ENCODE measurements at places on chromosomes 3 and 15.

DNA sequence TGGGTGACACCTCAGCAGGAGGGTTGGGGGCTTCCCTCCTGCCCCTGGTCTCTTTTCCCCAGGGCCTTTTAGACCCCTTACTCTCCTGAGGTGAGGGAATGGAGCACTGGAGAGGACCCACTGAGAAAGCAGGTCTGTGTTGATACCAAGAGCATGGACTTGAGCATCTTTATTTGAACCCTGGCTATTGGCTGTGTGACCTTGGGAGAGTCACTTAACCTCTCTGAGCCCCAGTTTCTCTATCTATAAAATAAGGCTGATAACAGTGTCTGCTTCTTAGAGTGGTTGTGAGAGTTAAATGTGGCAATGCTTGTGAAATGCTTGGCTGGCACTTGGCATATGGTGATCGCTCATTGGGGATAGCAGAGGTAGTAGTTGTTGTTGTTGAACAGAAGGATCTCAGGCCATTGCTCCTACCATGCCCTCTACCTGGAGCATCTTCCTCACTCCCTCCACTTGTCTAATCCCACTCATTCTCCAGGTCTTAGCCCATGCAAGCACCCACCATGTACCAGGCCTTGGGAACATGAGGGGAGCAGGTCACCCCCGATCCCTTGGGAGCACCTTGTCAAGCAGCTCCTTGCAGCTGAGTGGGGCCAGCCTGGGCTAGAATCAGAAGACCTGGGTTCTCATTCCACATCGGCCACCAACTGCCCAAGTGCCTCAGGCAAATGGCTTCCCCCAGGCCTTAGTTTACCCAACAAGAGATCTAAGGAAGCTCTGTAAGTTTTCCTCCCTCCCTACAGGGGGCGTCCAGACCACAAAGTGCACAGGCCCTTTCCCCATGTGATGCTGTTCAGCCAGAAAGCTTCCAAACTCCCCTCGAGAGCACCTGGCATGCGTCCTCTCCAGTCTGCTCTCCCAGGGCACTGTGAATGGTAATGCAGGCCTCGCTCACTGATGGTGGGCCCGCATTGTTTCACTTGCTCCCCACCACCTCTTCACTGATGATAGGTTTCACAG, 96.7 kb downstream of the LSM3 start:
- DNase-seq: peak; percentile 69

GRCh38 chr15:30043211-30043655, 39.5 kb upstream of the GOLGA8J start:
- DNase-seq: no peak

- no peak for DNase-seq
Observed at GRCh38 chr3:115999613-116000012, 376.3 kb downstream of the GAP43 start.

DNA sequence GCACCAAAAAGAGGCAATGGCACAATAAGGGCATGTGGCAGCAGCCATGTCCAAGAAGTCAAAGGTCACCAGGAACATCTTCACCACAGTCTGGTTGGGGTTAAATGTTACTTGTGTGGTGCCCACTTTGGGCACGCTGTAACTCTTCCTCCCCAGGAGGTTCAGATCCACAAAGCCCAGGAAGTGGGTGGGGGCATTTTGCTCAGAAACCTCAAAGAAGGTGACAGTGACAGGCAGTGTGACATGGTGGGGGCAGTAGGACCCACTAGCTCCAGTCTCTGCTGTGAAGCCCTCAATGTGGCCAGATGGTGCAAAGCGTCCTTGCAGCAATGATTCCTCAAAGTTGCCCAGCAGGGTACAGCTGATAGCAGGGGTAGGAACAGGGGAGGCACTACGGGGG, 5.8 kb downstream of the ZNF80 start:
- DNase-seq: no peak

DNA sequence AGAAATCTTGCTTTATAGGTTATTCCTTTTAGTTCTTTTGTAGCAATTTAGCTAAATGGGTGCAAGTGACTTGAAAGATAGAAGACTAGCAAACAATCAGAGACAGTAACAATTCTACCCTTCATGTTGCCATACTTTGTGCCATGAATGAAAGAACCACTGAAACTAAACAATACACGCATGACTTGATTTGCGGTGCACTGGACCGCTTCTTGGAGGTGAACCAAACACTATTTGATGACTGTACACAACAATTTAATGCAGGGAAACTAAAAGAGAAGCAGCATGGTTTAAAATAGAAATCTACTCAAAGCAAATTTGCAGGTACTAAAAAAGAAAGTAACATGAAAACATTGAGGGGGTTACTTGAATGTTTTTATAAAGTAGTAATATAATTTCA, 331.0 kb upstream of the RARB start:
- peak; percentile 15 for DNase-seq

DNA sequence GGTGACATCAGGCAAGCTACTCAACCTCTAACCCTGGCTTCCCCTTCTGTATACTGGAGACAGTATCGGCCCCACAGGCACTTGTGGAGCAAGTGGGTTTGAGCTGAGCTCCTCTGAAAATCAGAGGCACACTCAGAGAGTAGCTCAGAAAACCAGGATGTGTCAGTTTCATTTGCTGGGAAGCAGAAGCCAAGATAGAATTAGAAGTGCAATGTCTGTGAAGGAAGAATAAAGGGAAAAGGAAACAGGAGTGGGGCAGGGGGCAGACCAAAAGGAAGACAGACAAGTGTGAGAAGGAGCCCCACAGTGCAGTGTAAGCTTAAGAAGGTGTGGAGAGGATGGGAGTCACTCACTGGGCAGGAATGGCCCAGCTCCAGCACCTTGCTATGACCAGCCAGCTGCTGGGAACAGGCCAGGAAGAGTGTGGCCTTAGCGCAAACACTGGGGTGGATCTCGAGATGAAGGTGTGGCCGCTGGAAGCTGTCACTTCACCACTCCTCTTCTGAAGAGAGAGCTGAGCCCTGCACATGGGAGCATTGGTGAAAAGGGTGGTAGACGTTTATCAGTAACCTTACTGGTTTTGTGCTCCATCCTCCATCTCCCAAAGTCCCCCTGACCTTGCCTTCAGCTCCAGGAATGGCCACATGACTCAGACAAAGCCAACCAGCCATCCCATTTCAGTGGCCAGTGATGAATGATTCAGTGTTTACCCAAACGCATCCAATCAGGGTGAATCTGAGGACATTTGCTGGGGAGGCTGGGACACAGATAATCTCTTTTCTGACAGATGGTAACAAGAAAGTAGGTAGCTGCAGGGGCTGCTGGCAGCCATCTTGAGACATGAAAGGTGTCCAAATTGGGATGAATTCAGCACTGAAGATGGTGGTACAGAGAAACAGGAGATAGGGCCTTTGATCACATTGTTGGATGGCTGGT, 108.4 kb downstream of the SHQ1 start:
- no peak for DNase-seq

DNA sequence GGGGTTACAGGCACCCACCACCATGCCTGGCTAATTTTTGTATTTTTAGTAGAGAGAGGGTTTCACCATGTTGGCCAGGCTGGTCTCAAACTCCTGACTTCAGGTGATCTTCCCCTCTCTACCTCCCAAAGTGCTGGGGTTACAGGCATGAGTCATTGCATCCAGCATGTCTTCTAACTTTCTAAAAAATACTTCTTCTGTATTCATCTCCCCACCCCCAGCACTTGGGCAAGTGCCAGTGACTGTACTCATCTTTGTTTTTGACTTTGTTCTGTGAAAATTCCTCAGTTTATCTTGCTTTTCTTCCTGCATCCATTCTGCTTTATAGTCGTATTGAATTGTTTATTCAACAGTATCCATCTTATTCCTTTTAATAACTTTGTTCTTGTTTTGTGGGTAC, 47.6 kb downstream of the ARIH1 start:
- no peak for DNase-seq

GRCh38 chr3:112119962-112120836, 12.8 kb downstream of the GCSAM start:
- DNase-seq: peak; percentile 86

DNA sequence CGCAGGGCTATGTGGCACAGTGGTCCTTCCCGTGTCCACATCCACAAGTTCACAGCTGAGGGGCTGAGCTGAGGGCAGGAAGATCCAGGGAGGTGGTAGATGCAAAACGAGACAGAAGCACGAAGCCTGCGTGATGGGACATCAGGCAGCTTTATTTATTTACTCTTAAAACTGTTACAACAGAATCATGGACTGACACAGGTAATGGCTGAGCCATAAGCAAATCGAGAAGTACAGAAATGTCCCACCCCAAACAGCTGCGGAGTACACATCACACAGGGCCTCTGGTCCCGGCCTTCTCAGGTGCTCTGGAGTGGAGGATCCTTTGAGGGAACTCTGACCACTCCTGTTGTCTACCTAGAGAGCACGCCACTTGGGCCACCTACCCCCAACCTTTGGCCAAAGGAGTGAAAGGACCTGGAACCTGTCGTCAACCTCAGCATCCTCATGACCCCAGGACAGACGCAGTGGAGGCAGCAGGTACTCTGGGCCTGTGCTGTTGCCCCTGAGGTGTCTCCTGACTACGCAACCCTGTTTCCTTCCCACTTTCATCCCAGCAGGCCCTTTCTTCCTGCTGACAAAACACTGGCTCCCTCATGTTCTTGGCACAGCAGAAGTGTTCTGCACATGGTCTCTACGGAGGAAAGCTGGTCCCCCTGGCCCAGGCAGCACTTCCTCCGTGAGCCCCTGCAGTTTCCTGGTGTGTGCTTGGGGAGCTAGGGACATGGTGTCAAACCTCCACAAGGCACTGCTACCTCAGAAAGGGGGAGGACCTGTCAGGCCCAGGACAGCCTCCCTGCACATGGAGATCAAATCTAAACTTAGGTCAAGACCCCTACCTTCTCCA, 47.8 kb downstream of the DHX30 start:
- DNase-seq: no peak

- no peak for DNase-seq
Observed at GRCh38 chr3:150868282-150868681, 37.0 kb downstream of the MINDY4B start.

- no peak for DNase-seq
Observed at GRCh38 chr3:176352716-176353334, 844.5 kb downstream of the TBL1XR1 start.

GRCh38 chr15:52100807-52101442, 11.7 kb downstream of the BCL2L10 start:
- no peak for DNase-seq

GRCh38 chr15:39140060-39140604, 440.7 kb upstream of the THBS1 start:
- DNase-seq: no peak

DNA sequence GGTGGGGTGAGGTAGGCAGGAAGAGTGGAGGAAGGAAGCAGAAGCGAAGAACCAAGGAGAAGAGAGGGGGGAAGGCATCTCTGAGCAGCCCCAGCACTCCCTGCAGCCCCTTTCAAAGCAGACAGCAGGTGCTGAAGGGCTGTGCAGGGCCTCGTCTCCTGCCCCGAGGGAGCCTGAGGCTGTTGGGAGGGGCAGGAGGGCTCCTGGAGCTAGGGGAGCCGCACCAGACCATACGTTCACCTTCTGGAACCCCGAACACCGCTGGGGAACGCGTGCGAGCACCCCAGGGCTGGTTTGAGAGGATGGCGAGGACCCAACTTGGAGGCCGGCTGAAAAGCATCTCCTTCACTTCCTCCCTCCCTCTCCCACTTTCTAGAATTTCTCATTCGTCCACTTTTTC, 259.8 kb downstream of the FAM43A start:
- DNase-seq: no peak

DNA sequence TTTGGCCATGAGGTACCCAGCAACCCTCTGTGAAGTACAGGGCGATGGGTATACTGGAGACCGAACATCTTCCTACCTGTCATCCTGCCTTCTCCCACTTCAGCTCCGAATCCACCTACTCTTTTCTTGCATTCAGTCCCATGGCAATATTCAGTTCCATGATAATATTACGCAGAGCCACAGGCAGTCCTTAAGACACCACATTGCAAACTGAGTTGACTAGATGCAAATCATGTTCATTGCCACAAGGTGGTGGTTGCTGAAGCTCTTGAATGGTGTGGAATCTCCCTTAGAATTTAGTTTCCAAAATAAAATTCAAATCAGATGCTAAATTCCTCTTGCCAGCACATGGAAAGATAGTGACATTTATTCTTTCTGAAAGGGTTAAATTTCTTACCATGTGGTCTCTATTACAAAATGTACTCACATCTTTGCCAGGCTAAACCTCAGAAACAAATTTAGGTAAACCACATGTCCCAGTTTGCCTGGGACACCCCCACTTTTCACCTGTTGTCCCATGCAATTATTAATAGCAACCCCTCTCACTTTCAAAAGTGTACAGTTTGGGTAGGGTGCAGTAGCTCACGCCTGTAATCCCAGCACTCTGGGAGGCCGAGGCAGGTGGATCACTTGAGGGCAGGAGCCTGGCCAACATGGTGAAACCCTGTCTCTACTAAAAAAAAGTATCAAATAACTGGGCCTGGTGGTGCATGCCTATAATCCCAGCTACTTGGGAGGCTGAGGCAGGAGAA, 1.7 kb upstream of the NME9 start:
- DNase-seq: peak; percentile 7

DNA sequence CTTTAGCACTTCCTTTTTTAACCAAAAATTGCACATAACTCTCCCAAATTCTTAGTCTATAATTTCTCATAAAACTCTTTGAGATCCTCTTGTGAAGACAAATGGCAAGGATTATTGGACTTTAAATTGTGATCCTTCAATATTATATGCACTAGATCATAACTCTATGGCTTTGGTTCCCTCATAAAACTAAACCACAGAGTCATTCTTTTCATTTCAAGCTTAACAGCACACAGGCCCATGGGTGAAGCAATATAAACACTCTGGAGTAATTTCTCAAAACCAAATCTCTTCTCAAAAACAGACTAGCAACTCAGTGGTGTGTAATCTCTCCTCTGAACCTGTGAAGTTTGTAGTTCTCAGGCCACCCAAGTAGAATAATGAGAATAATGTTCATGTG, 171.0 kb upstream of the NECTIN3 start:
- no peak for DNase-seq

DNA sequence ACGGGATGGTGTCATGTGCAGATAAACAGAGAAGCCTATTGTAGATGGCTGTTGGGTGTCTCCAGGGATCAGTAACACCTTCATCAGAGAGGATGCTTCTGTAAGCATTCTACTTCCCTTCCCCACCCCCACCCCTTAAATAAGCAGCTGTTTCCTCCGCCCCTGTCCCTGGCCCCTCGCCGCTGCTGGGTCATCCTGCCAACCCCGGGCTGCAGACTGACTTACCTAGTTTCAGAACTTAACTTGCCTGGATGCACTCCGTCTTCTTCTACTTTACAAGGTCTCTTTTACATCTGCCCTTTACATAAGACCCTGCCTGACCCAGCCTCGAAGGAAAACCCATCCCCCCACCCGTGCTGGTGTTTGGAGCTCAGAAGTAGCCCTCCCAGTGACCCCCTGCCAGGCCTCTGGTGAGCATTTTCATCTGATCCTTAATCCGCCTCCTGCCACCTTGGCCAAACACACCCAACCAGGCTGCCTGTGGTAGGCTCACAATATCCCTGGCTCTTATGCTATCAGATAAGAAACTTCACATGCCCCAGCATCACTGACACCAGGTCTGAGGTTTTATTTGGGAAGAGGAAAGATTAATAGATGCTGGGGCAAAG, 103.0 kb upstream of the HES1 start:
- DNase-seq: peak; percentile 87

GRCh38 chr15:65062726-65063125, 5.1 kb downstream of the RASL12 start:
- DNase-seq: no peak
